ENCODE measurements at places on chromosomes 7 and 10.

DNA sequence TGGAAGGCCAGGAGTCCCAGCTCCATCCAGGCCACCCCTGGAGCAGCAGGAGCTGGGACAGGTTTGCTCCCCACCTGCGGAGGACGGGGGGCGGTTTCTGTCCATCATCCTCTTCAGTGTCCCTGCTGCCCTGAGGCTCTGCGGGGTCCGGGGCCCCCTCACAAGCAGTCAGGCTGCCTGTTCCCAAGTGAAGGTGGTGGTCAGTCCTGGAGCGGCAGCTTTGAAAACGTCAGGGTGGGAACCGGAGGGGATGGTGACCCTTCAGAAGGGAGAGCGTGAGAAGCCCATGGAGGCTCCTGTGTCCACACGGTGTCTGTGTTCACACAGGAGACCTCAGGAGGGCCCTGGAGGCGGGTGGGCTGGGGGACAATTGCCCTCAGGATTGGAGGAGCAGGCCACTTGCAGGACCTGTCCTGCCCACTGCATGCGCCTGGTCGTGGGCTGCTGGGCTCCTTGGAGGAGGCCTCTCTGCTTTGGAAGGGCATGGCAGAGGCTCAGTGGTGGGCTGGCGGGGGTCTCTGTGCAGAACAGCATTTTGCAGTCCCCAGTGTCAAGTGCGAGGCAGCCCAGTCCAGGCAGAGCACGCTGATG is 49.3 kb upstream of the INPP5A start:
- no peak for DNase-seq

DNA sequence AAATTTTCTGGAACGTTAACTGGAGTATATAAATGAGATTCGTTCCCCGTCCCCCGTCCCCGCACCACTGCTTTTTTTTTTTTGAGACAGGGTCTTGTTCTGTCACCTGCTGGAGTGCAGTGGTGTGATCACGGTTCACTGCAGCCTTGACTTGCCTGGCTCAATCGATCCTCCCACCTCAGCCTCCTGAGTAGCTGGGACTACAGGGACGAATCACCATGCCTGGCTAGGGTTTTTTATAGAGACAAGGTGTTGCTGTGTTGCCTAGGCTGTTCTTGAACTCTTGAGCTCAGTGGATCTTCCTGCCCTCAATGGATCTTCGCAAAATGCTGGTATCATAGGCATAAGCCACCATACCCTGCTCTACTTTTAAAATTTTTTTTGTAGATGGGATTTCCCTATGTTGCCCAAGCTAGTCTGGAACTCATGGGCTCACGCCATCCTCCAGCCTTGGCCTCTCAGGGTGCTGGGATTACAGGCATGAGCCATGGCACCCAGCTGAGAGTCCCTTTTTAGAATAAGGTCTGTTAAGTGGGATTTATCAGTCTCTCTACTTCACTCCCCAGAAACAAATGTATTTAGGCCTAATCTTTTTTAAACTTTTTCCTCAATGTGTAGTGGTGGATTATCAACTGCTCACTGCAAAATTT is 122.9 kb downstream of the LYZL1 start:
- no peak for DNase-seq

DNA sequence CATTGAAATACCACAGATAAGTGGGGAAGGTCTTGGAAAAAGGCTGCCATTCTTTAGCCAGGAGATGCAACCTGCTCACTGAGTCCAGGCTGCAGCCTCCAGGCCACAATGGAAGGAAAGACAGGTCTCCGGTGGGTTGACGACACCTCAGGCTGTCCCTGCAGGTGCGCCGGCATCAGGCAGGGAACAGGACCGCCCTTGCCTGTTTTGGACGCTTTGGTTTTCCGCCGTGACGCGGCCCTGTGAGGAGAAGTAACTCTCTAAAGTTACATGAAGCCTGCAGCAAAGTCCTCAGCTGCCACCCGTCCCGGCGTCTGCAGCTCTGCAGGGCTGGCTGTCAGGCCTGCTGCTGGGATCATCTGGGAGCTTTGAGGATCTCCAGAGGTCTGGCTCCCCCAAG is 147.0 kb downstream of the WDR37 start:
- DNase-seq = no peak

- DNase-seq = peak; percentile 73
These were observed 7.9 kb downstream of the SLC25A28 start for GRCh38 chr10:99612167-99612831.

- DNase-seq = no peak
These were observed 32.7 kb downstream of the FANK1 start for GRCh38 chr10:125928928-125929585.

GRCh38 chr10:125226823-125227222 is 66.5 kb upstream of the CTBP2 start:
- no peak for DNase-seq

DNA sequence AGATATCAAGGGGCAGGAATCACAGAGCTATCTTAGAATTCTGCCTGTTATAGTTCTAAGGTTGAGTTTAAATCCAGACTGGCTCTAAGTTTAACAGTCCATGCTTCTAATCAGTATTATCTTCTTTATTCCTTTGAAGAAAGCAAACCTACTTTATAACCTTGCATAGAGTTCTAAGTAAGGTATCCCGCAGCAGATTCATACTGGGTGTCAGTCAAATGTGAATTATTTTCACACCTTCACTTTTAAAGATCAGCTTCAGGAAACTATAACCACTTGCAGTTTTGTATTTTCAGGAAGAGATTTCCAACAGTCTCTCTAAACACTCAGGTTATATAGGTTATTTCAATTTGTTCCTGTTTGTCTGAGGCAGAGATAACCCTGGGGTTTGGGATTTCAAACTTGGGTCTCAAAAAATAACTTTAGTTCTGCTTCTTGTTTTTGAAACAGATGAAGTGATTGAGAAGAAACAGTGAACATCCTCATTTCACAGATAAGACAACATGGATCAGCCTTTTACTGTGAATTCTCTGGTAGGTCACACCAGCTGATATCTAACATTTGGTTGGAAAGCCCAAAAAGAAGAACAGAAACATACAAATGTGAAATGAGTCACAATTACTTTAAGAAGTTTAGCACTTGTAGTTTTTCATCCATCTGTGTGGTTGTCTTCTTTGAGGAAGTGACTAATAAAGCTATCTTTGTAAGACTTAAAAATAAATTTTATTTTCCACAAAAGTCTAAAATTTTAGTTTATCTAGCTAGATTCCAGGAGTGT is 21.4 kb downstream of the STAMBPL1 start:
- peak; percentile 25 for DNase-seq
